Testis (tissue), 5 donors: ENCODE measurements at places on chromosomes 12 and 14. TPM values are rescaled to one million over a fixed set of nuclear protein-coding genes. Genes with fewer than 3 reads are reported as not detected.

GRCh38 chr12:60535363-60535762, 939.5 kb downstream of the SLC16A7 start:
- no peak for DNase-seq

DNA sequence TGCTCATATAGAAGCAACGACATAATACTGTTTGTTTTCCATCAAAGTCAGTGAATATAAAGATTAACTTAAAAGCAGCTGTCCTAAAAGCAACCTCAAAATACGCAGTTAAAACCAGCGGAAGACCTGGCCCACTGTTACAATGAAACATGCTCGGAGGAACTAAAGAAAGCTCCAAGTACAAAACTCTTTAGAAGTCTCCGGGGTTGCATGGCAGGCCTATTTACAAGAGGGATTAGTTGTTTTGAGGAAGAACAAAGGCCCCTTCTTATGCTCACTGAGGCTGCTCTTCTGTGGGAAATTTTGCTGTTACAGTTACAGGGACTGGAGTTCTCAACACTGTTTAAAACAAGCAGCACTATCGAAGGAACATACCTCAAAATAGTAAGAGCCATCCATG, 75.9 kb upstream of the C12orf71 start:
- no peak for DNase-seq

CALCOCO1 gene
- 167 TPM for total RNA-seq

- DNase-seq = no peak
Observed at GRCh38 chr12:123529686-123530085, 3.8 kb downstream of the RILPL1 start.

OAS2 gene
- 3.5 TPM for total RNA-seq

- DNase-seq = no peak
Observed at GRCh38 chr12:2169940-2170339, 117.2 kb downstream of the CACNA1C start.

DNA sequence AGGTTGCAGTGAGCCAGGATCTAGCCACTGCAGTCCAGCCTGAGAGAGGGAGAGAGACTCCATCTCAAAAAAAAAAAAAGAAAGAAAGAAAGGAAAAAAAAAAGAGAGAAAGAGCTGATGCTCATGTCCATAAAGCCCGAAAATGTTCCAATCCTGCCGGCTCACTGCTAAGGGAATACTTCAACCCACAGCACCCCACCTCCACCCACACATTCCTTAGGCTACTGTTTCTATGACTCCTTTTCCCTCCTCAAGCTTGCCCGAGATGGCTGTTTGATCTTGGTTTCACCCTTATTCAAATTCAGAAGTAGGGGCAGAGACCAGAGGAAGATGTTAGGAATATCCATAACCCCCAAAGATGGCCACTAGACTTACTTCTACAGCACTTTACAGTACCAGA, 59.5 kb upstream of the RASSF3 start:
- DNase-seq = no peak

DNA sequence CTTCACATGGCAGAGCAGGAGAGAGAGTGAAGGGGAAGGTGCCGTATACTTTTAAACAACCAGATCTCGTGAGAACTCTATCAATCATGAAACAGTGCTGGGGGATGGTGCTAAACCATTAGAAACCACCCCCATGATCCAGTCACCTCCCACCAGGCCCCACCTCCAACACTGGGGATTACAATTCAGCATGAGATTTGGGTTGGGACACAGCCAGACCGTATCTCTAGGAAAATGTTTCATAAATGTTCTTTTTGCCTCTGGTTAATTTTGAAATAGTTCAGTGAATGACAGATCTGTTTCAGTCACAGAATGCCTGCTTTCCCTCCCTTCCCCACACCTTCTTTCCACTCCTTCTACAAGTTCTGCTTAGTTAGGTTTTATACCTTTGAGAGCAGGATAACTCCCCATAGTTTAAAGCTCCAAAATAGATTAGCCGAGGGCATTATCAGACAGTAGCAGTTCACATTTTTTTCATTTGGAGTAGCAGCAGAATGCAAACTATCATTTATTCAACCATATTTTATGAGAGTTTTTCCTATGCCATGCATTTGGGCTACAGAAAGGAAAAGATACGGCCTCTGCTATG, 27.1 kb downstream of the PELI2 start:
- no peak for DNase-seq

DNA sequence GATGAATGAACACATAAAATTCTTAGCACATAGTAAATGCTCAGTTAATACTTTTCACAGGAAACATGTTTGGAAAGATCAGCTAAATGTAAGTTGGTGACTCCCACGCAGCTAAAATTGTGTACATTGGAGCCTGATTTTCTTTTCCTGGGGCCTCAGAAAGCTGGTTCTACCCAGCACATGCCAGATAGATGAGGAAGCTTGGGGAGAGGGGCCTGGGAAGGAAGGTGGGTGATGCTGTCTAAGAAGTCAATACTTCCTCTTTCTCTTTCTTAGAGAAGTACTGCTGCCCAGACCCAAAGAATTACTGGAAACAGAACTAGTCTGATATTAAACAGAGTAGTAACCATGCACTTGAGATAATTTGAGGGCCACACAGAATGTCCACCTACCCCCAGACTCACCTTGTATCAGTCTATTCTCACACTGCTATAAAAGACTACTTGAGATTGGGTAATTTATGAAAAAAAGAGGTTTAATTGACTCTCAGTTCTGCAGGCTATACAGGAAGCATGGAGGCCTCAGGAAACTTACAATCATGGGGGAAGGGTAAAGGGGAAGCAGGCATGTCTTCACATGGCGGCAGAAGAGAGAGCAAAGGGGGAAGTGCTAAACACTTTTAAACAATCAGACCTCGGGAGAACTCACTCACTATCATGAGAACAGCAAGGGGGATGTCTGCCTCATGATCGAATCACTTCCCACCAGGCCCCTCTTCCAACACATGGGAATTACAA, 123.3 kb upstream of the MED13L start:
- DNase-seq = no peak

SLC25A47 gene
- 0.87 TPM for total RNA-seq

DNA sequence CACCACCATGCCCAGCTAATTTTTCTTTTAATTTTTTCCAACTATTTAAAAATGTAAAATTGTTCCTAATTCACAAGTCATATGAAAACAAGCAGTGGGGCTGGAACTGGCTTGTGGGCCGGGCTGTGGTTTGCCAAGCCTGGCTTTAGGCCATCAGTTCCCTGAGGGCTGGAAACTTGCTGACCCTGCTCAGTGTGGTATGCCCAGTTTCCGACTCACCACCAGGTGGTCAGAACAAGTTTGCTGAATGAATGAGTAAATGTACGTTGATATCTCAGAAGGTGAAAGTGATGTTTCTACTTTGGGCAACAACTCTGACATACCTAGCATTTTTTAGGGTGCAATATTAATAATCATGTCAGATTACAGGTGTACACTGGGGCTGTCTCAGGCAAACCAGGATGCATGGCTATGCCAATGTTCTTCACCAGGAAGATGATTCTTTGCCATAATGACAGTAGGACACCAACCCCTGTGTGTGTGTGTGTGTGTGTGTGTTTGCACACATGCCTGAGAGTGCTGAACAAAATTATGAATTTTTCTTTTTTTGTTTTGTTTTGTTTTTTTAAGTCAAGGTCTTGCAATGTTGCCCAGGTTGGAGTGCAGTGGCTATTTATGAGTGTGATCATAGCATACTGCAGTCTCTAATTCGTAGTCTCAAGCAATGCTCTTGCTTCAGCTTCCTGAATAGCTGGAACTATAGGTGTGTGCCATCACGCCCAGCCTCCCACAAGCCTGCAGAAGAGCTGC, 106.1 kb downstream of the PTPN11 start:
- no peak for DNase-seq

- no peak for DNase-seq
Observed at GRCh38 chr12:42980441-42980840, 390.9 kb upstream of the PRICKLE1 start.

DNA sequence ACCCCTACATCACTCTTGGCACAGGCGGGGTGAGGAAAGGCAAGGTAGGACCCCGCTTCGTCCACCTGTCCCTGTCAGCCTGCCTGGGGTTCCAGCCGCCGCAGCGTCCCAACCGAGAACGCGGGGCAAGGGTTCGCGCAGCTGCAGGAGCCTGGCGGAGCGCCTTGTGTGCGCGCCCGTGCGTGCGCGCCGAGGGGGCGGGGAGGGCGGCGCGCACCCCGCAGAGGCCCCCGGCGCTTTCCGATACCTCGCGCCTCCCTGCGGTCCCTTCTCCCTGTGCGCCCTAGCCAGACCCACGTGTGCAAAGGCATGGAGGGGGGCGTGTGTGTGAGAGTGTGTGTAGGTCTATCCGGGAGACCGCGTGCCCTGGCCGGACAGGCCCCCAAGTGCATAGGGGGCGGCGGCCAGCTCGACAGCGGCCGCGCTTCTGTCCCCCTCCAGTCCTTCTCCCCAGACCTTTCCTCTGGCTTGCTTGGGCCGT, 122.4 kb downstream of the TSPAN9 start:
- DNase-seq = peak; percentile 42

GRCh38 chr12:25152055-25152454, 42.9 kb downstream of the DNAI7 start:
- no peak for DNase-seq

DNA sequence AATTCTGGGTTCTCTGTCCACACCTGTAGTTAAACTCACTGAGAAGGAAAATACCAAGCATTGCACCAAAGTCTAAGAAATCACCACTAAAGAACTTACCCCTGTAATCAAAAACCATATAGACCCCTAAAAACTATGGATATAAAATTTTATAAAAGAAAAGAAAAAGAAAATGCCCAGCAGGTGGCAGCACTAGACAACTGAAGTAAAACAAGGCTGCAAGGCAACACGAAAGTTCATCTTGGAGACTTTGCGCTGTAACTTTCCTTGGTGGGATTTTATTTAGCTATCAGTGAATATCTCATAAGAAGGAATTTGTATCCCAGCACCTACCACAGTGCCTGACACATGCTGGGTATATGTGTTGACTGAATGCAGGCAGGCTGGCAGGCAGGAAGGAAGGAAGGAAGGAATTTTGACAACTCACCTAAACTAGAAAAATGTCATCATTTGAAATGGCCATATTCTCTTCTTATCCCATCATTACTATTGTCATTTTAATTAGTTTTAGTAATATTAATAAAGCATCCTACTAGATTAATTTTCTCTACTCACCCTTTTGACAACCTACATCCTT, 68.2 kb upstream of the ETV6 start:
- DNase-seq = peak; percentile 86

GRCh38 chr12:53074999-53075370, 4.2 kb downstream of the SPRYD3 start:
- DNase-seq = no peak

- no peak for DNase-seq
Observed at GRCh38 chr12:38847247-38847646, 58.1 kb downstream of the CPNE8 start.

ADCY4 gene
- total RNA-seq = 13.9 TPM

GRCh38 chr14:47442211-47442610, 233.2 kb downstream of the MDGA2 start:
- DNase-seq = peak; percentile 42

GPR65 gene
- 0.08 TPM for total RNA-seq

INSM2 gene
- 2.4 TPM for total RNA-seq

GRCh38 chr12:94429191-94429590, 30.5 kb downstream of the CEP83 start:
- no peak for DNase-seq

DNA sequence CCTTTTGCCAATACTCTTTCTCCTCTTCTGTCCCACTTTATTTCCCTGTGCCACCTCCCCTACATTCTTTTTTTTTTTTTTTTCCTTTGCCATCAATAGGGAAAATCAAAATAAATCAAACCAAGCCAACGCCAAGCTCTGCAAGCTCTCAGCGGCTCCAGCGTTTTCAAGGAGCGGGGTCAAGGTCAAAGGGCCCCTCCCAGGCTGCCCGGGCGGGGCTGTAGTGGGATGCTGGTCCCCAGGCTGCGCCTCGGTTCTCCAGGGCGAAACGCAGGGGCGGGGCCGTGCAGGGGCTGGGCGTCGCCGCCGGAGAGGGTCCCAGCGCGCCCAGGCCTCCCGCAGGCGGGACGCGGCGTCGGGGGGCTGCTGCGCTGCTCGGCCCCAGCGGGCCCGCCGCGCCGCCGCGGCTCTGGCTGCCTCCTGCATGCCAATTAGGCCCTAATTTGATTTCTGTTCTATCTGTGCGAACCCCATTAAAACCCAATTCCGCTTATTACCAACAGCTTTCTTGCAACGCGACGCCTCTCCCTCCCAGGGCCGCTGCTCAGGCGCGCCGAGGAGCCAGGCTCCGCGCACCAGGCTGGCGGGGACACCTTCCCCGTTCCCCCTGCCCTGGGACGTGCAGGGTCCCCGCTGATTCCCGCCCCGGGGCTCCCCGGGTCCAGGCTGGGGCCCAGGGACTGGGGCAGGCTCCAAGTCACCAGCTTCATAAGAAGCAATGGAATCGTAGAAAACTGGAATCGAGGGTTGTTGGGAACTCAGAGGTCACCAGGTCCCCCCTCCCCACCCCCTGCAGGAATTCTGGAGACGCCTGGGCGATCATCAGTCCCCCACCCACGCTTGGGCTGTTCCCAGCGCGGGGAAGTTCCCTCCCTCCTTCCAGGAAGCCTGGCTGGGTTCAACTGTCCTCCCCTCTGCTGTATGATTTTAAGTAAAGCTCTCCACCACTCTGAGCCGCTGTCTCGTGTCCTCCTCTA, 50.7 kb upstream of the MAP1LC3B2 start:
- peak; percentile 51 for DNase-seq

GRCh38 chr12:64430886-64431285, 21.0 kb upstream of the TBK1 start:
- no peak for DNase-seq

- no peak for DNase-seq
Observed at GRCh38 chr14:52146504-52146903, 77.6 kb upstream of the NID2 start.

DNA sequence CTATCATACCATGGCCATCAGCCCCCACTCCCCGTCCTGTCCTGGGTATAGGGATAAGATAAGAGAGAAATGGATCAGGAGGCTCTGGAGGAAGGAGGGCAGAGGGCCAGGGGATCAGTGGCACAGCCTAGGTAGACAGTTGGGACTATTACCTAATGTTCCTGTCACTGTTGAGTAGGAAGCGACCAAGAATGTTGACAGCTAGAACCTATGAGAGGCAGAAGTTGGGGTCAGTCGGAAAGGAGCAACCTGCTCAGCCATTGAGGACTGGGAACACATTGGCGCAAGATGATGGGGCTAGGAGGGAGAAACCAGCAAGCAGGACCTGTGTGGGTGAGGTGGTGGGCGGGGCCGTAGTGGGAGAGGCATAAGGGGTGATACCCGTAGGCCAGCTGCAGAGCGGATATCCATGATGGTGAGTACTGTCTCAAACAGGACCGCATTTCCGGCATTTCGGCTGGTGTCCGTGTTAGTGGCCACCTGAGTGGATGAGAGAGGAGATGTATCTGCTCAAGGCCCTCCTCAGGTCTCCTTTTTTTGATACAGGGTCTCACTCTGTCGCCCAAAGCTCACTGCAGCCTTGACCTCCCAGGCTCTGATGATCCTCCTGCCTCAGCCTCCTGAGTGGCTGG, 3.3 kb downstream of the AP1G2 start:
- DNase-seq = no peak
